ENCODE measurements at places on chromosomes 2 and 18.

- DNase-seq, result no peak
Observed at GRCh38 chr2:240990266-240990529, 8.2 kb upstream of the SNED1 start.

- no peak for DNase-seq
Observed at GRCh38 chr18:36826556-36826955, 2.2 kb downstream of the TPGS2 start.

DNA sequence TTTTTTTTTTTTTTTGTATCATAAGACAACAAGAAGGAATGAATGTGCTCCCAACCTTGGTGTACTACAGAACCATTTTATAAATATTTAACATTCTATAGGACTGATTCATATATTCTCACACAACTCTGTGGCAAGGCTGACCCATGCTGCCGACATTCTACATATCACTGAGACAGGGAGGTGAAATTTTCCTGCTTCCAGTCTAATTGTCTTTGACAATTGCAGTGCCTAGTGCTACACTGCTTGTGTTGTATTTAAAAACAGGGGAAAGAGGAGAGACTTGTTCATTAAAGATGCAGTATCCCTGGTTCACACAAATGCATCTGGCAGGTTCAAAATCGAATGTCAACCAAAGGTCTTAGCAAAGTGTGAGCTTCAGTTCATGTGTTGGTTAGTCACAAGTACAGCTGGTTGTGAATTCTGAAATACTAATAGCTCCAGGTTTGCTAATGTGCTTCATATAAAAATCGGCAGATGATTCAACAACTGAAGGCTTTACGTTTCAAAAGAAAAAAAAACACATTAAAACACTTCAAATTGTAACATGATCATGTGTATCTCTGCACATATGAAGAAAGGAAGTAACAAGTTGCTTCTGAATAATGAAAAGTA, 130.8 kb downstream of the FIGN start:
- no peak for DNase-seq

DNA sequence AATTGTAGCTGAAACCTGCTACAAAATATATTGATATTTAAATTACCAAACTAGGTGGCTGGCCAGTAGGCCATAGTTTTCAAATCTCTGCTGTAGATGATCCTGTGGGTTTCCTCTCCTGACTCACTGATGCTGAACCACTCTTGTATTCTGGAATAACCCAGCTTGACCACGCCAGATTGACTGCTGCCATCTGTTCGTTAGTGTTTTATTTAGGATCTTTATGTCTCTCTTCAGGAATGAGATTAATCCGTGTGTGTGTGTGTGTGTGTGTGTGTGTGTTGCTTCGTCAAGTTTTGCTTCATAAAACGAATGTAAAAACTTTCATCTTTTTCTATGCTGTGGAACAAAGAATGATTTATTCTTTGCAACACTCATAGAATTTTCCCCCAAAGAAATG, 187.1 kb downstream of the DYSF start:
- DNase-seq, result no peak

GRCh38 chr2:231007286-231008098, 11.6 kb downstream of the SPATA3 start:
- no peak for DNase-seq

- no peak for DNase-seq
Observed at GRCh38 chr2:234411793-234412192, 85.1 kb downstream of the ARL4C start.

- no peak for DNase-seq
Observed at GRCh38 chr2:152585830-152586484, 131.3 kb downstream of the PRPF40A start.

- no peak for DNase-seq
Observed at GRCh38 chr2:24123922-24124580, 782 bp downstream of the FAM228B start.

GRCh38 chr2:67719351-67719750, 322.2 kb downstream of the ETAA1 start:
- DNase-seq, result no peak

GRCh38 chr18:10242936-10243680, 211.3 kb upstream of the APCDD1 start:
- DNase-seq, result no peak

DNA sequence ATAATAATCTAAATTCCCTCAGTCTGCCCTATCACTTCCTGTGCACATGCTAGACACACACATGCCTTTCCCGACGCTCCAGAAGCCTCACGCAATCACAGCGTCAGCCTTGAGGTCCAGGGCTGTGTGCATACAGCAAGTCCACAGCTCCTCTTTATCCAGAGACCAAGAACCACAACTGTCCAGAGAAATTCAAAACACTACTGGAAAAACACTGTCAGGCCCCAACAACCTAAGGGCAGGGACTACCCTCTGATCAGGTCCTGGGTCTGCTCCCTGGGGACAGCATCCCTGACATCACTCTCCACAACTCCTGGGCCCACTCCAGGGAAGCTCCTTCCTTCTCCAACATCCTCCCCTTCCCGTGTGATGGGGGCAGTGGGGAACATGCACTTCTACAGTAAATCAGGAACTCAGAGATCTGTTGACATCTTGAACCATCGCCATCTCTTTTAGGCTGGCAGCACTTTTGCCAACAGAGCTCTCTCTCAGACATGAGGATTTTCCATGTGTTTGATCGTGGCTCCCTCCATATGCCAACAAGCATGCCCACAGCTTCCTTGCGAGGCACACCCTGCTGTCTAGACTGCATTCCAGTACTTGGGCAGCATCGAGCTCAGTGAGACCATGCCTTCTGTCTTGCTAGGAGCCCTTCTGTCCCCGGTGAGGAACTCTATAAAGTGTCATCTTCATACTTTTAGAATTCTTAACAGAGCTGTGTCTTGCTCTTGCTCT, 15.4 kb downstream of the TEX51 start:
- DNase-seq, result no peak

- no peak for DNase-seq
Observed at GRCh38 chr2:48427552-48427951, 102.4 kb upstream of the STON1 start.

DNA sequence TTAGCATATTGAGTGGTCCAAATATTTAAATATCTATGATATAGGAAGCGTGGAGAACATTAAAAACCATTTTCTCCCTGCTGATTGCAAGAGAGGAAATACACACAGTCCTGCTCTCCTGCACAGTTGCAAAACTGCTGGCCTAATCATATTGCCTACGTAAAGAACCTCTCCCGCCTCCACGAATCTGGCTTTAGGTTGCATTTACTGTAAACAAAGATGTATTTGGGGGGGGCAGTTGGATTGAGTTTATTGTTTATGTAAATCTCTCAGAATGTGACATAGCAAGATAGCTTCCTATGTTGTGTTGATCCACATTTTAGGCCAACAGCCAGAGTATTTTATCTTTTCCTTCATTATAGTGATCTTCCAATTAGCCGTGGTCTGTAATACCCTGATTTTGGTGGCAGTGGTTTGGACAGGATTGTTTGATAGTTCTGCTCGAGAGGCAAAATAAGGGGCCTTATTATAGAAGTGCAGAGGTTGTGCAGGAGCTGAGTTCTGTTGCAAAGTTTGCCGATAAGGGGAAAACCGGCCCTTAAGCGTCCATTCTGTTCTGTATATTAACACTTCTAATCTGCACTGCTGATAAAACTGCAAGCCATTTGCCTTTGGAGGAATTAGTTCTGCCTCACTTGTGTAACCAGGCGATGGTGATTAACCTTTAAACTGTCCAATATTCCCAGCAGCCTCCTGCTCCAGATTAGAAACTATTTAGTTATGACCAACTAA, 101.6 kb upstream of the SIX3 start:
- no peak for DNase-seq

GRCh38 chr2:27347641-27348040, 8.9 kb downstream of the GTF3C2 start:
- DNase-seq, result no peak

DNA sequence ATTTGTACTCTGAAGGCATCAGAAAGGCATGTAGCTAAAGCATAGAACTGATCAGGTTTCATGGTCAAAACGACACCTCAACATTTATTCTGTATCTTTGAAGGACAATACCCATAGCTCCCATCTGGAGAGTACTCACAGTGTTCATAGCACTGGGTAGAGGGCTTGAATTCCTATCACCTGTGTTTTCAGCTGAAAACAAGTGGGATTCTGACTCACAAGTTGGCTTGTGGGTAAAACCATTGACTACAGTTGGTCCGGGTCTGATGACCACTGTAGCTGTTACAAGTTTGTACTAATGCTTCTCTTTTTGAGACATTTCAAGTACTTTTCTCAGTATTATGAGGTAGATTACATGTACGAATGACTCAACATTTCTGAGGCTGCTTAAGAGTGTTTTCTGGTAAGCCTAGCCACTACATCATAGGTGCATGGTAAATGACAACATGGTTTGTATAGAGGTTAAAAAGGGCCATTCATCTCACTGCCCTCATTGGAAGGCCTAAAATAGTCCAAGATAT, 68.6 kb upstream of the PELI1 start:
- DNase-seq, result no peak

DNA sequence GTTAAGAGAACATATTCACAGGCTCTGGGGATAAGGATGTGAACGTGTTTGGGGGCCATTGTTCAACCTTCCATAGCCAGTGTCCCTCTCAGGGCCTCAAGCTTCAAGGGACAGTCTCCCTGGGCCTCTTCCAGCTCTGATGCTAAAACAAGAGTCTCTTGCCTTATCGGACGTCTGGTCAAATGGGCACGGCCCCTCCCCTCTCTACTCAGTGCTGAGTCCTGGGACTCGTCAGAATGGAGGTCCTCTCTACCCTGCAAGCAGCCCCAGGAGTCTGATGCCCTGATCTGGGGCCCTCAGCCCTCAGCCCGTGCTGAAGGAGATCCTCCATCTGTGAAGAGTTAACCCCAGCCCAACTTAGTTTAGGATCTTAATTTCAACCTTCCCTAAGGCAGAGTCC, 198.2 kb downstream of the ZFP36L2 start:
- DNase-seq, result no peak

DNA sequence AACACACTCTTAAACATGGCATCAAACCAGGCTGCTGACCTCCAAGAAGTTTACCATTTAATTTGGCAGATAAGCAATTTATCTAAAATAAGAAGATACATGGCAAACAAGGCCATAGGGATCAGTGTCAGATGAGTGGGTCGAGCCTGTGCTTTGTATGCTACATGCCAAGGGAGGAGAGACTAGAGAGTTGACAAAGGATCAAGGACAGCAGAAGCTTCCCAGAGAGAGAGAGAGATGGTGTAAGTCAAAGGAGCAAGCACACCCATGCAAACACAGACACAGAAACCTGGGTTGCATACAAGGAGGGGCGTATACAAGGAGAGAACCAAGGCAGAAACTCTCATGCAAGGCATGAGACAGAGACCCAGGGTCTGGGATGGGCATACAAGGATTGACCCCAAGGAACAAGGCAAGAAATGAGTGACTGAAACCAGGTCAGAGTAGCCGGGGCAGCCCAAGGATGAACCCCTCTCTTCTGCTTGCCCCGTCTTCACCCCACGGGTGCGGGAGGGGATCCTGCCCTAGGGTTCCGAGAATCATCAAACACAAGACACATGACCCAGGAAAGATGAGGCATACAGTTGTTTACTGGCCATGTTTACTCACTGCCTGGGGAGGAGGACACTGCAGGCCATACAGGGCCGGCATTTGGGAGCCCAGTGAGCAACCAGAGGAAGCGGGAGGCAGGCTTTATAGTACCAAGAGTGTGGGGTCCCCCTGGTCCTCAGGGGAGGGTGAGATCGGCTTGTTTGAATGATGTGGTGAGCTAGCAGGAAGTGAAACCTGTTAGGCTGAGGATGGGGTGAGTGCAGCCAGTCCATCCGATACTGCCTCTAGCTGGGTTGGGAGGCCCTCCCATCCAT, 529.2 kb upstream of the ID2 start:
- no peak for DNase-seq

- DNase-seq, result no peak
Observed at GRCh38 chr2:217652761-217653639, 349.8 kb downstream of the TNS1 start.

GRCh38 chr18:62131301-62131909, 55.5 kb downstream of the PIGN start:
- DNase-seq, result peak; percentile 22

DNA sequence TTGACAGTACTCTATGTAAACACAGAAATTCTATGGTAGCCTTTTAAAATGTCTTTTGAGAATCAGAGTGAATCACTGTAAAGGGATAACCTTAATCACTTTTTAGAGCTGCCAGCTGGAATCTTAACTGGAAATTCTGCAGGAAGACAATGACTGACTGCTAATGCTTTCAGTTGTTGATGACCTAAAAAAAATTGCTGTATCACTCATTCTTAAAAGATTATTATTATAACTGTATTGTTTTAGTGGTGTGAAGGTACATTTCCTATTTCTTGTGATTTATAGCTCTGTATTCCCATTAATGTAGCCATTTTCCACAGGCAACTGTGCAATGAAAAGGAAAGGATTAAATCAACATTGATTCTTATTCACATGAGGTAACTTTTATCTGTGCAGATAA, 260.5 kb downstream of the CALCRL start:
- no peak for DNase-seq

DNA sequence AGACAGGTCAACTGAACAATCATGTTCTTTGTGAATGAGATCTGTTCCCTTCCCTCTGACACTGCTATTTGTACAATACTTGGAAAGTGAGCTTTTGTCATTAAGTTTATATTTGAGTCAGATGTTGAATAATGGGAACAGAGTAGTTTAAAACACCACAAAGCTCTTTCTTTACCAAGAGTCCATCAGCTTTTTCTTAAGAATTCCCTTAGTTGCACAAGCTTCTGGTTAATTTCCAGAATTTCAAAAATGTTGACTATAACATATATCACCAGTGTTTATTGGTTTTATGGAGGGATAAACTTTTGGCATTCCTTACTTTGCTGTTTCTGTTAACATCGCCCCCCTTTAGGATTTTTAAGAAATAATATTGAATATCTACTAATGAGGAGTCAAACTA, 403.7 kb downstream of the CCDC85A start:
- no peak for DNase-seq

- no peak for DNase-seq
Observed at GRCh38 chr18:48182779-48183178, 226.4 kb downstream of the ZBTB7C start.

DNA sequence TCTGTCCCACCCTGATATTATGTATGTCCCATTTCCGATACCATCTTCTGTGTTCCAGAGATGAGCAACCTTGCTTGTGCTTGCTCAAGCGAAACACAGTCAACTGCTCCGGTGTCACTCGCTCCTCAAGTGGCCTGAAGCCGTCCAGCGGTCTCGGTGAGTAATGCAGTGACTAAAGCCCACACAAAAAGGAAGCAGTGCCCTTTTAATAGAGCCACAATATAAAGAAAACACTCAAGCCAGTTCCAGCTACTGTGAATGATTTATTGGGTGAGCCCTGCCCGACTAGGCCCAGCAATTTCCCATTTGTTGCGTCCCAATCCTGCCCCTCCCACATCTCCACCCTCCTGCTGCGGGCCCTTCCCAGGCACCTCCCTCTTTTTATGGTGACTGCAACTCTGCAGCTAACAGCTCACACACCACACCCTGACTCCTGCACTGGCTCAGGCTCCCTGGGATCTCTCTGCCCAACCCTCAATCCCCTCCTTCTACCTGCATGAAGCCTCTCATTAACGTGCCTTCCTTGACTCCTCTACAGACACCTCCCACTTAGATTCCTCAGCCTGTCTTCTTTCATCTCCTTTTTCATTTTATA, 44.2 kb upstream of the DSC1 start:
- DNase-seq, result no peak

- no peak for DNase-seq
Observed at GRCh38 chr18:79877163-79878091, 74.0 kb downstream of the SLC66A2 start.

- DNase-seq, result no peak
Observed at GRCh38 chr18:59298871-59299270, 19.6 kb downstream of the CPLX4 start.
